HFFc6 (cell line): ENCODE measurements at places on chromosomes 1 and 21.
A peak's percentile ranks its signal among the peaks of the same experiment; 100 is the strongest.

DNA sequence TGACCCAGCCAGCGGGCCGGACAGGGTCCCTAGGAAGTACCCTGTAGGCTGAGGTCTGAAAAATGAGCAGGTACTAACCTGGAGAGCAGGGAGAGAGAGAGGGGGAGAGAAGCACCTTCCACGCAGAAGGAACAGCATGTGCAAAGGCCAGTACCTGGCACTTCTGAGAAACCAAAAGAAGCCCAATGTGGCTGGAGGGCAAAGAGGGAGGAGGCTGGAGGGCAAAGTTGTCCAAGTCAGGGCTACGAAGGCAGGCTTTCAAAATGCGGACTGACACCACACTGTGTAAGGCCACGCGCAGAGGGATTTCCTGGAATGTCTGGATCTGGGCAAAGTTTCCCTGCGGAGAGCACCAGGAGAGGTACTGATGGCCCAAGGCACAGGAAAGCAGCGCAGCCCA, 64.4 kb downstream of the SSBP3 start:
- DNase-seq: no peak

DNA sequence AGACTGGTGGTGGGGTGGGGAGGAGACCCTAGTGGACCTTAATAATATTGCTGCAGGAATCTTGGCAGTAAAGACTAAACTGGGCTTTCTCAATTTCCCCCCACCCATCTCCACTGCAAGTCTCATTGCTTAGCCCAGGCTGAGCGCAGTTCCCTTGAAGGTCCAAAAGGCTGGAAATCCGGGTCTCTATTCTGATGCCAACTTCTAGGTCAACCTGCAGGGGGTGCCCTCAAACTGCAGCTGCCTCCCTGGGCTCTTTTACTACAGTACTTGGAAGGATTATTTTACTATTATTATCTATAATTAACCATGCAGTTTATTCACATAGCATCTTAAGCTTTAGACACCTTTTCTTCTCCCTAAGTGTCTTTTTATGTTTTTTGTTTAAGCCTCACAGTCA, 85.4 kb upstream of the WARS2 start:
- DNase-seq: no peak

DNA sequence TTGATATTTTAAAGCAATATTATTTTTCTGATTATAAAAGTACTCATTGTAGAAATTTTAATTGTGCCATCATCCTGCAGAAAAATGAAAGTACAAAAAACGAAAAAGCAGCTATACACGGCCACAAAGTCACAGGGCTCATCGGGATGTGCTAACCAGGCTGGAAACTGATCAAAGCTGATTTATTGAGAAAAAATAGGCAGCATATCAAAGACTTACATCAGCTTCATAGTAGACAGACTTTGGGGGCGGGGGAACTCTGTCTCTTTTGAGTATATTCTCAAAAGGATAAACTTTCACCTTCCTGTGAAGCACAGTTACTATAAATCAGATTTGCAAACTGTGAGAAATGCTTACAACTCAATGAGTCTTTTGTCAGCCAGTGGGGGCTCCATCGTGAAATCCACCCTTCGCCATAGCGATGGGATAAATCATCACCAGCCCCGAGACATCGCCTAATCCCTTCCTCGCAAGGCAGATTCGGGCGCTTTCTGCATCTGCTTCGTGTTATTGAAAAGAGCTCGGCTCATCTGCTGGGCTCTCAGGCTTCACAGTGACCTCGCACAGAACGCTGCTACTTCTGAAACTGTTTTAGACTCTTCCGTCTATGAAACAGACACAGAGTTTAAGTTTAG, 69.2 kb upstream of the ERG start:
- DNase-seq: peak; percentile 17

DNA sequence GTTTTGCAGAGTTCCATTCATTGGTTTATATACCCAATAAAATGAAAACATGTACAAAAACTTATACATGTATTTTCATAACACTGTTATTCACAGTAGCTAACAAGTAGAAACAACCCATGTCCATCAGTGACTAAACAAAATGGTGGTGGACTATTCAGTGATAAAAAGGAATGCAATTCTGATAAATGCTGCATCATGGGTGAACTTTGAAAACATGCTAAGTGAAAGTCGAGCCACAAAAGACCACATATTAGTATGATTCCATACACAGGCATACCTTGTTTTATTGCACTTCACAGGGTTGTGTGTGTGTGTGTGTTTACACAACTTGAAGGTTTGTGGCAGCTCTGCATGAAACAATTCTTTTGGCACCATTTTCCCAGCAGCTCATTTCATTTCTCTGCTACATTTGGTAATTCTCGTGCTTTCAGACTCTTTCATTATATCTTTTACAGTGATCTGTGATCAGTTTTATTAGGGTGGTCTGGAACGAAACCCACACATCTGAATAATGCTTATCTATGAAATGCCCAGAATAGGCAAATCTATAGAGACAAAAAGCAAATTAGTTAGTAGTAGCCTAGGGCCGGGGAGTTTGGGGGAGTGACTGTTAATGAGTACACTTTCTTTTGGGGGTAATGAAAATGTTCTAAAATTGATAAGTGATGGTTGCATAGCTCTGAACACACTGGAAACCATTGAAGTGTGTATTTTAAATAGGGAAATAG, 27.2 kb downstream of the RNF11 start:
- DNase-seq: no peak

DNA sequence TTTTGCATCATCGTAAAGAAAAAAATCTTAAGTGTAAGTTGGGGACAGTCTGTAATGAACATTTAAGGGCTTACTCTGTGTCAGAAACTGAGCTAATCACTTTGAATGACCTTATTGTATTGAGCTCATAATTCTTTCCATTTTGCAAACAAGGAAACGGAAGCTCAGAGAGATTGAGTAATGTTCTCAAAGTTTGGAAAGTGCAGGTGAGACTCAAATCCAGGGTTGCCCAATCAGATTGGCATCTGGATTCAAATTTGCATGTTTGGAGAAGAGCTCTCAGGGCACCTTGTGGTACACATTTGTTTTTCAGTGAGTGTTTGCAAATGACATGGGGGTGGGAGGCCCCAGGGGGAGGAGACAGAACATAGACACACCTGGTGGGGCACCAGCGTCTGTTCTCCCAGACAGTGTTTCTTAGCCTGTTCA, 8.0 kb downstream of the ALPL start:
- no peak for DNase-seq

DNA sequence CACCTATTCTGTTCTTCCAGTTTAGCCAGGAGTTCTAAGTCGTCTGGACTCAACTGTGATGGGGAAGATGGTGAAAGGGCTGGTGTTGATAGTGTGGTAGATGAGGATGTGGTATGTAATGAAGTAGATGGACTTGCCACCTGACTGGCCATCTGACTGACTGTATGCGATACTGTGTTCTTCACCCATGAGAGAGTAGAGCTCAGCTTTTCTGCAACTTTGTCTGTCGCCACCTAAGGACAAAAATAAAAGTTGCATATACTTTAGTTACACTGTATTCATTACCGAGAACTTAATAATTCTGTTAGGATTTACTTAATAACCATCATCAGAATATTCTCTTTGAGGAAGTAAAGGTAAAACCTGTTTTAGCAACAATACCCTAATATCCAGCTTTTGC, 48.5 kb downstream of the EVI5 start:
- DNase-seq: peak; percentile 6

DNA sequence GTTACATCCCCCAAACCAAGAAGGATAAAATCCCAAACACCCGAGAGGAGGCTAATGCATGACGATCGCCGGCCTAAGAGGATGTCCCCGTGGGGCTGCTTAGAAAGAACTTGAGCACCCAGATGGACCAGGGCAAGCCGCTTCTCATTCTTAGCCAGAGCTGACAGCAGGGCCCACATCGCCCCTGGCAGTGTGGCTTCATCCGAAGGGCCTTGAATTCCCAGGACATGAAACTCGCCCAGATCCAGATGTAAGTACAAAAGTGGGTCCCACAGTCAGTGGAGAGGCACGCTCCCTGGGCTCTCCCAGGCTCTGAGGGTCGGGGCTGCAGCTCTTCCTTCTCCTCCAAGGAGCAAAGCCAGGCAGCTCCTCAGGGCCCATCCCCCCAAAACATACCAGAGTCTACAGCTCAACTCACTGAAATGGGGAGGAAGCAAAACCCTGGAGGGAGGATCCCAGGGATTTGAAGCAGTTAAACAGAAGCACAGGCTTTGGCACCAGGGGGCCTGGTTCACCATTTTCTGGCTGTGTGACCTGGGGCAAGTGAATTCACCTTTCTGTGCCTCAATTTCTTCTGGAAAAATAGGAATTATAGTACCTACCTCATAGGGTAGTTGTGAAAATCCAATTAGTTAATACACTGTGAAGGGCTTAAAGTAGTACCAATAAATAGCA, 85.6 kb downstream of the MAN1C1 start:
- peak; percentile 23 for DNase-seq

GRCh38 chr1:223401873-223402789, 8.9 kb downstream of the CCDC185 start:
- peak; percentile 68 for DNase-seq

- DNase-seq: no peak
Observed at GRCh38 chr1:225428881-225429455, 1.1 kb upstream of the LBR start.

- no peak for DNase-seq
Observed at GRCh38 chr21:46393941-46394594, 64.6 kb upstream of the DIP2A start.

GRCh38 chr1:2088458-2088857, 38.2 kb downstream of the PRKCZ start:
- no peak for DNase-seq

GRCh38 chr1:68633141-68633919, 136.4 kb upstream of the DEPDC1 start:
- no peak for DNase-seq

- no peak for DNase-seq
Observed at GRCh38 chr1:15104768-15105167, 48.8 kb upstream of the TMEM51 start.

- no peak for DNase-seq
Observed at GRCh38 chr21:42863504-42863870, 15.9 kb downstream of the WDR4 start.

- no peak for DNase-seq
Observed at GRCh38 chr1:188240772-188241406, 1412.1 kb downstream of the PLA2G4A start.

DNA sequence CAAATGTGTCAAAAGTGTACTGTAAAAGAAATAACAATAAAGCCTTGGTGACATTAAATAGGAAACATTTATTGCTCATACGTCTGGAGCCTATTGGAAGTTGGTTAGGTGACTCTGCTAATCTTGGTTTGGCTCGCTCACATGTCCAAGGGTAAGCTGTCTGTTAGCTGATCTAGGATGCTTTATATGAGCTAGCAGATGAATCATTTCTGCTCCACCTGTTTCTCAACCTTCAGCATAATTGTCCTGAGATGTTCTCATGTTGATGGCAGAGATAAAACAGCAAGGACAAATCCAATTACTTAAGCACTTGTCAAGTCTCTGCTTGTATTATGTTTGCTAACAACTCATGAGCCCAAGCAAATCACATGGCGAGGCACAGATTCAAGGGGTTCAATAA, 56.0 kb upstream of the CD53 start:
- no peak for DNase-seq

DNA sequence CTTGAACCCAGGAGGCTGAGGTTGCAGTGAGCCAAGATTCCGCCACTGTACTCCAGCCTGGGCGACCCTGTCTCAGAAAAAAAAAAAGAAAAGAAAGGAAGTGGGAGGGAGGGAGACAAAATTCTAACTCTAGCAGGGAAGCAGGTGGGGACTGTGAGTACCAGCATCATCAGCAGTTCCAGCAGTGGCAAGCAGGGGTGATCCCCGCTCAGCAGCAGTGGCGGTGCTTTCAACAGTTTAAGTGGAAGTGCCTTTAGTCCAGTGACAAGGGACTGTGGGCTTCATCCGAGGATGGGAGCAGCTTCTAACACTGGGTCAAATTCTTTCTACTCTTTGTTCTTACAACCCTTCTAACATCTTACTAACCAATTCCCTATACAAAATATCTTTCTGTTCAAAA, 858.1 kb upstream of the ADAMTS5 start:
- DNase-seq: no peak

- DNase-seq: peak; percentile 51
Observed at GRCh38 chr1:3319874-3320245, 134.6 kb upstream of the ARHGEF16 start.

GRCh38 chr1:2575801-2576663, 10.5 kb upstream of the PRXL2B start:
- no peak for DNase-seq

GRCh38 chr1:86703696-86704457, 499 bp upstream of the SH3GLB1 start:
- no peak for DNase-seq

GRCh38 chr1:205493241-205494085, 11.0 kb upstream of the CDK18 start:
- peak; percentile 42 for DNase-seq

GRCh38 chr1:53431805-53432565, 27.2 kb upstream of the DMRTB1 start:
- no peak for DNase-seq

DNA sequence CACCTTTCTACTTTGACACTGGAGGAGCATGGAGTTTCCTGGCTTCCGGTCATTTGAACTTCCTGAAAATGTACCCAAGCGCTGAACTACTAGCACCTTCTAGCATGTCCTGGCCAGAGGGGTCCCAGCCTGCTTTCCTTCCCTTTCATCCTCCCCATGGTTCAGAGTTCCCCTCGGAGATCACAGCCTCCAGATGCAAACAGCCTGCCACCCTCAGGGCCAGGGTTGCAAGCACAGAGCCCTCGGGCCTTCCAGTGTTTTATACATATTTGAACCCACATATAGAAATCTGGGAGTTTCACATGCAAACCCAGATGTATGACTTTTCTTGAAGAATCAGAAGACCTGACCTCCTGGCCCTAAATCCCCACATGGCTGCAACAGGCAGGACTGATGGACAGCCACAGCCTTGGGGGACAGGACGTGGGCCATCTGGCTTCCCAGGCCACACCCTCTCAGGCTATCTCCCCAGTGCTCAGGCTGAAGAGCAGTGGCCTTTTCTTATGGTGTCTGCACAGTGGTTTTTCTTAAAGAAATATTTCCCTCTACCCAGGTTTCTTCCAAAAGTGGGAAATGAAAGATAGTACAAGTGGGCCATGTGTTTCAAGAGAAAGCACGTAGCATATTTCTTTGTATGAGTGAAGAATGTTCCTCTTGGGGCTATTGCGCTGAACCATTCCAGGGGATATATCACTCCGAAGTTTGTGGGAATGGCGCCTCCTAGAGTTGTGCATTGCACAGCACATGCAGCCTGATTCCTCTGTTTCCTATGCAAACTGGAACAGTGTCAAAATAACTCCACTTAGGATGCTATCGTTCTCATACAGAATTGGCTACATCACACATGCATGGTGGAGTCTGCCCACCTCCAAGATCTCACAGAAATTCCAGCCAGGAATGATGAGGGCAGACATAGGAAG, 232.0 kb upstream of the VAMP3 start:
- no peak for DNase-seq

- no peak for DNase-seq
Observed at GRCh38 chr1:180187626-180188025, 33.0 kb downstream of the QSOX1 start.

DNA sequence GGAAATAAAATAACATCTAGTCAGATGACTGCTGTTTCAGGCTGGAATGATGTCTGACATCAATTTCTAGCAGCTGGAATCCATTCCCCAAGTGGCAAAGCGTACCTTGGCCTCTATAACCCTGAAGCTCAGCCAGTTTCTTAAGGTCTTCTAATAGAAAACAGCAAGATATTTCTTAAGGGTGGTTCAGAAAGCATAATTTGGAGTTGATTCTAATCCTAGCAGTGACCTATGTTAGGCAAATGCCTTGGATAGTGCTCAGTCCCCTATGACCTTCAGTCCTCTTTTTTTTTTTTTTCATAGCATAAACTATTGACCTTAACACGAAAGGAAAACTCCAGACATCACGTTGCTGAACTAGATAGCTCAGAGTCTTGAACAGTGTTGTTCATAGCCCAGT, 56.5 kb downstream of the LAMC2 start:
- no peak for DNase-seq

- peak; percentile 37 for DNase-seq
Observed at GRCh38 chr1:224211206-224211962, 28.3 kb downstream of the DEGS1 start.
